ENCODE measurements at places on chromosomes 11 and 22. TPM values are rescaled to one million over a fixed set of nuclear protein-coding genes. Genes with fewer than 3 reads are reported as not detected.
A peak's percentile ranks its signal among the peaks of the same experiment; 100 is the strongest.

DNA sequence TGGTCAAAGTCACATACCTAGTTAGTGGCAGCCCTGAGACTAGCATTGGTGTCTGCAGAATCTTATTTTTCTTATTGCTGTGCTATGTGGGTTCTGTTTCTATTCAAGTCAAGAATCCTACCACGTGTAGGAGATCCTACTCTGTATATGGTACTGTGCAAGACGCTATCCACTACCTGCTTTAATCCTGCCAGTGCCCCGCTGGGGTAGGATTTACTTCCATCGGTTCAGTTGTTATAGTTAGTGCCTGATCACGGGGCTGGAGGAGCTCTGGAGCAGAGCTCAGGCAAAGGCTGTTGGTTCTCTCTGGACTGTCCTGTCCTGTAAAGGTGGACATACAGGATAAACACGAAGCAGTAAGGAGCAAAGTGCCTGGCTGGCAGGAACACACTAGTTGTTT, 167.9 kb downstream of the NTM start:
- no peak for DNase-seq

OR8G1 gene
- not detected for total RNA-seq

MIOX gene
- total RNA-seq = 0.35 TPM

CFAP300 gene
- 6.4 TPM for total RNA-seq

- DNase-seq = no peak
These were observed 40.2 kb downstream of the ZNF195 start for GRCh38 chr11:3338569-3339339.

DNA sequence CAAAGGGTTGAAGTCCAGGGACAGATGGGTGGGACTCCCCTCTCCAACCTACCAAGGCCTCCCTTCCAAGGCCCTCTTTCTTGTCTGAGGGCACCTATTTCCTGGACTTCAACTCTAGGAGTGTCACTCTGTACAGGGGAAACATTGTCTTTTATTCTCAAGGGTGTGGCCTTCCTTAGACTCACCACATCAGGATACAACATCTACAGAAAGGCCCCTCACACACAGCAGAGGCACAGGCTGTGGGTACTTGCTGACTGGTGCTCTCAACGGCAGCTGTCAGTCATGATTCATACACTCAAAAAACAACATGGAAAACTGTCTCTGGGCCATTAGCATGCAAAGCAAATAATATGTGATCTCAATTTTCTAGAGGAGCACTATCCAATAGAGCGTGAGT, 78.0 kb downstream of the RCN1 start:
- DNase-seq = no peak

GRCh38 chr11:126948563-126948962, 52.0 kb downstream of the KIRREL3 start:
- DNase-seq = no peak

- DNase-seq = no peak
These were observed 18.8 kb downstream of the CSNK1E start for GRCh38 chr22:38298312-38299005.

CDC42BPG gene
- total RNA-seq = 3.0 TPM

DNA sequence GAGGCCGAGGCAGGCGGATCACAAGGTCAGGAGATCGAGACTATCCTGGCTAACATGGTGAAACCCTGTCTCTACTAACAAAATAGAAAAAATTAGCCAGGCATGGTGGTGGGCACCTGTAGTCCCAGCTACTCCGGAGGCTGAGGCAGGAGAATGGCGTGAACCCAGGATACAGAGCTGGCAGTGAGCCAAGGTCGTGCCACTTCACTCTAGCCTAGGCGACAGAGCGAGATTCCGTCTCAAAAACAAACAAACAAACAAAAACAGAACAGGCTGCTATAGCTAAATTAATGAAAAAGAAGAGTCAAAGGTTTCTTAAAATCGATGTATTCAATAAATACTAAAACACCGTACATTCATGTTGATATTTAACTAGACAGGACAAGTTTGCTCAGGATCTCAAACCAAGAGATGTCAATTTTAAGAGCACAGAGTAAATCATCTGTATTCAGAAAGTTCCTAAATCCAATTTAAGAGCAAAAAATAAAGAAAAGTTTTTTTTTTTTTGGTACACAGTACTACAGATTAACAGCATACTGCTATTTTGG, 59.9 kb downstream of the NUP98 start:
- DNase-seq = no peak

GRCh38 chr22:42310291-42311015, 40.0 kb upstream of the TCF20 start:
- no peak for DNase-seq

DNA sequence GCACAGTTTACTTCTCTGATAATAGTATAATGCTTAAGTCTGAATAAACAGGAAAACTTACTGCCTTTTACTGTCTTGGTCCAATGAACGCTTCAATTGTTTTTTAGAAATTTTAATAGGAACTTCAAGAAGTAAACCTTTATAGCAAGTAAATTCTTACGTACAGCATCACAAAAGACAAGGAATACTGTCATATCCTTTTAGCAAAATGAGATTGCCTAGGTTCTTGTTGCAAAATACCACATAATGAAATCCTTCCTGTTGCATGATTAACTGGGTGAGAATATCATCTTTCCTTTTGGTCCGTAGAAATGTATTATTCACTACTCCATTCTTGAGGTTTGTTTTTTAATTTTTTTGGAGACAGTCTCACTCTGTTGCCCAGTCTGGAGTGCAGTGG, 22.3 kb upstream of the HIKESHI start:
- no peak for DNase-seq

DNA sequence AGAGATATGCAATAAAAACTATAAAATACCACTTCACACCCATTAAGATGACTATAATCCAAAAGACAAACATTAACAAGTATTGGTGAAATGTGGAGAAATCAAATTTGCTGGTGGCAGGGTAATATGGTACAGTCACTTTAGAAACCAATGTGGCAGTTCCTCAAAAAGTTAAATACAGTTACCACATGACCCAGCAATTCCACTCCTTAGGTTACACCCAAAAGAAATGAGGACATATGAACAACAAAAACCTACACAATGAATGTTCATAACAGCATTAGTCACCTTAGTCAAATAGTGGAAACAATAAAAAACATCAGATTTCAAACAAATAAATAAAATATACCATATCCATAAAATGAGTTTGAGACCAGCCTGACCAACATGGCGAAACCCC, 52.6 kb downstream of the RDX start:
- DNase-seq = no peak

GRCh38 chr11:8720868-8721608, 38.4 kb downstream of the RPL27A start:
- no peak for DNase-seq

MTFP1 gene
- 37.4 TPM for total RNA-seq

DNA sequence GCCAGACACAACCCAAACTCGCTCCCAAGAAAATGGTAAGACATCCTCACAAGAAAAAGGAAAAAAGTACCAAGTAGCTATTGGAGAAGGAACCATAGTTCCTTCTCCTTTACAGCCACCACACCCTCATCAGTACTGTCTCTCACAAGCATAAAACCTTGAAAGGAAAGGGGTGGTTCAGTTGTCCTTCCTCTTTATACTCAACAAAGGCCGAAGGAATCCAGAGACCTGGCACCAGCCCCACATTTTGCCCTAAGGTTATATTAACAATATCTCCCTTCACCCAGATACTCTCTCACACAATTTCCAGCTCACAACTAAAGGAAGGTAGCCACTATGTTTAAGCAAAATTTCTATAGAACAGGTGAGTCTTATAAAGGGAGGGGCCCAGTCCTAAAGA, 8.5 kb downstream of the FHIP1B start:
- DNase-seq = no peak

DNA sequence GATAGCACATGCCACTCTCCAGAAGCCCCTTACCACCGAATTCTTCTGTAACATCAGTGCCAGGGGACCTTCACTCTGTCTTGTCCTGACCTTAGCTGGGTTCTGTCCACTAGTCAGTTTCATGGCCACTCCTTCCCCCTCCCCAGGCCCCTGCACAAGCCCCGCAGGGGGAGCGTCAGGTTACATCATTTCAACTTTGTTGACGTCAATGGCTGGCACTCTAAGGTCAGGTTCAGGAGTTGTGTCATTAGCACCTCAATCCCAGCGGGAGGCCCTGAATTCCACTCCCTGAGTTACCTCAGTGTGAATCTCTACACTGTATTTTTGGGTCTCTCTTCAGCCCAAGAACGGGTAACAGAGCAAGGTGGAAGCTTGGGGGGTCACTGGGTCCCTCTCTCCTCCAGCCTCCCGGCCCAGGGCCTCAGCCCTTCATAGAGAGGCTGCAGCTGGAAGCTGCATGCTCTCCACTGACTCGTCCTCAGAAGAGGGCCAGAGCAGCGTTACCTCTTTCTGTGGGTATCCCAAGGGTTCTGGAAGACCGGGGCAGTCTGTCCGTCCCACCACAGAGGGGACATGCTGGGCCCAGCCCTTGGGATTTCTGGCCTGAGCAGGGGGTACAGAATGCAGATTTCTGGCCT, 10.3 kb downstream of the USH1C start:
- no peak for DNase-seq

NDUFS8 gene
- 155 TPM for total RNA-seq

DNA sequence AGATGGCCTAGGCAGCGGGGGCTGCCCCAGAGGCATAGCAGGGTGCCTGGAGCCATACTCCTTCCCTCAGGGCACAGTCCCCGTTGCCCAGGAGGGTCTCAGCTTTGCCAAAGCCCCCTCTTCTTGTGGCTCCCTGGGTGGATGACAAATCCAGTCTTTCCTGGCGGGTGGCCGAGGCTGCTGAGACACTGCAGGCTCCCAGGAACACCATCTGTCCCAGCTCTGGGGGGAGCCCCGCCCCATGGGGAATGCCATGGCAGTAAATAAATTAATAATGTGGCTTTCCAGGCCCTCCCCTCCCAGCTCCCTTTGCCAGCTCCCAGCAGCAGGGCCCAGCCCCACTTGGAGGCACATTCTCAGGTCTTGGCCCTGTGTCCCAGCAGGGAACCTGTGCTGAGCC, 45.0 kb downstream of the PDE2A start:
- DNase-seq = no peak

- DNase-seq = no peak
These were observed 34.9 kb upstream of the PHOX2A start for GRCh38 chr11:72278905-72279304.

DNA sequence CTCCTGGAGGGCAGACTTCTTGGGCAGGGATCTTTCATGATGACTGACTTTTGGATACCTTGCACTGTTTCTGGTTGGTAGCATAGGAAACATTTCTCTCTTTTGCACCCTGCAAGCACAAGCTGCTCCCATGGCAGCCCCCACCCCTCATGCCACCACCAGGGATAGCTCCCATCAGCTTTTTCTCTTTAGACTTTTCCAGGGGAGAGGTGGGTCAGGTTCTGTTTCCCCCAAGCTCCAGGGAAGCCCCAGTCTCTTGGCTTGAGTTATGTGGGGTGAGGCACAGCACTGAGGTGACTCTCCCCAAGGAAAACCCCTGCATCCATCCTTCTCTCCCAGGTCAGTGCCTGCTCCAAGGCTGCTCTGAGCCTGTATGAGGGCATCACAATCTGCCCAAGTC, 22.5 kb downstream of the LRRC32 start:
- DNase-seq = no peak

DNA sequence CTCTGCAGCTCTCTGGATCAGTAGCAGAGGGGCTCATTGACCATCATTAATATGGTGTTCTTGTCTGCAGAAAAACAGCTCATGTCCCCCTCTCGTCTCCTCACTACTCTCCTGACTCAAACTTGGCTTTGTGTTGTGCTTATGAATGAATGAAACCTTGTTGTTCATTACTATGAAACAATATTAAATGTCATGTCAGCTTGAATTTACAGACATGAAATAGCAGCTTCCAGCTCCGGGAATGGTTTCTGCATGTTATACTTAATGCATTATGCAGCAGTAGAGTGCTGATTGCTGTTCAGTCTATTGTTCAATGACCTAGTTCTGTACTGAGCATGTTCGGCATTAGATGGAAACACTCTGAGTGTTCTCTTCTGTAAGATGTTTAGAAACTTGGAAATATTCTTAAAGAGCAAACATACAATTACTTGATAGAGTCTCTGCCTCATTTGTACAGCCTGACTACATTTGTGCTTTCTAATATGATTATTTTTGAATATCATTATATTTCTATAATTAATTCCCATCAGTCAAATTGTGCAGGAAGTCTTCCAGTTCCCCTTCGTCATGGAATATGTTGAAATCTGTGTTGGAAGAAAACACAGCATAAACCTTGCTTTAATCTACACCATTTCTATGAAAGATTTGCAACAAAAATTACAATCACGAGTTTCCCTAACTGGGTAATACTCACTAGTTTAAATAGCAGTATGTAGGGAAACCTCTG, 340.4 kb downstream of the SOX6 start:
- DNase-seq = no peak

GRCh38 chr11:71563406-71563805, 2.0 kb upstream of the KRTAP5-10 start:
- peak; percentile 25 for DNase-seq

DNA sequence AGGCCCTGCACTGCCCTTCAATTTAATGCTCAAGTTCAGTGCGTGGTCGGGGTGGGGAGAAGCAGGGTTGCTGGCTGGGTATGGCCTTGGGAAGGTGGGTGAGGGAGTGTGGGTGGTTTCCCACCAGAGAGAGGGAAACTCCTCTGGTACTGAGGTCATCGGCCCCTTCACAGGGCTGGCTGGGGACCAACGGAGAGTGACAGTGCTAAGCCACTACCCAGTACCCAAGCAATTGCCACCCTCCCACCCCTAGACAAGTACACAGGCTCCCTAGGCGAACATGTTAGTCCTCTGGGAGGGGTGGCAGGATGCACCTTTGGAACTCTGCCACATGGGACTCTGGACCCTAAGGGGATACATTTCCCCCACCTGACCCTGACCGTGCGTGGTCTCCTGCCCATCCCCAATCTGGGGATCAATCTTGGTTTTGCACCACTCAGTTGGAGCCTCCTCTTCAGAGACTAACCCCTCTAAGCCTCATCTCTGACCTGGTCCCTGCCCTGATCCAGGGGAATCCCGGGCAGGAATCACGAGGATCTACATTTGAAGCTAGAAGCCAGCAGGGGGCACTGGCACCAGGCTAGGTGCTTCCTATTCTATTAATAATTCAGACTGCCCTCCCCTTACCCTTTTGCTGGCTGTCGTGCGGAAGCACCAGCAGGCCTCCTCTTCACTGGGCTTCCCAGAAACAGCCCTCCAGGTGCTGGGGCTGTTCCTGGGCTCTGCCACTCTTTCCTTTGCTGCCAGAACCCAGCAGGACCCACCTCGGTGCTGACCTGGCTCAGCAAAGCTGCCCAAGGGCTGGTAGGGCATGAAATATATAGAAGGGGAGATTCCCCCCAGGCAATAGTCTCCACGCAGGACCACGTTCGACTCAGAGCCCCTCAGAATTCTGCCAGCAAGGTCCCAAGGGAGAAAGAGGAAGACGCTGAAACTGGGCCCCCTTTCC, 377.7 kb downstream of the TENM4 start:
- DNase-seq = peak; percentile 38

GRCh38 chr11:44345781-44346180, 35.8 kb upstream of the ALX4 start:
- no peak for DNase-seq

MYBPC3 gene
- total RNA-seq = not detected

SYCE3 gene
- total RNA-seq = not detected

MS4A3 gene
- not detected for total RNA-seq

EFEMP2 gene
- 36.0 TPM for total RNA-seq

DNA sequence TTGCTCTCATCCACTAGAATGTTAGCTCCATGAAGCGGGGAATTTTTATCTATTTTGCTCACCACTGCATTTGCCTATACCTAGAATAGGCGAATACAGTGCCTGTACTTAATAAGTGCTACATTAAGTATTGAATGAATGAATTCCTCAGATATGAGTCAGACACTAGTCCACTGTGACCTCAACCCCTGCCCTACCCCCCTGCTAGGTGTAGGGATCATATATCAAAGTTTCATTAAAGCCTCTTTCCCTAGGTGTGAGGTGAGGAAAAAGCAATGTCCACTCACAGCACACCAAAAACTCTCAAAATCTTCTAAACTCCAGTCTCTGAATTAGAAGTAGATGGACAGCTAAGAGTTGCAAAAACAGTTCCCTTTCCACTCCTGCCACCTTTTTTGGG, 9.8 kb upstream of the PSMA1 start:
- DNase-seq = no peak
